CD14-positive monocyte (primary cell): ENCODE measurements at places on chromosomes 4 and X.

GRCh38 chr4:165204462-165204830 is 2.9 kb upstream of the KLHL2 start:
- peak; percentile 60 for DNase-seq

GRCh38 chr4:1786544-1787362 is 6.3 kb upstream of the FGFR3 start:
- no peak for DNase-seq

DNA sequence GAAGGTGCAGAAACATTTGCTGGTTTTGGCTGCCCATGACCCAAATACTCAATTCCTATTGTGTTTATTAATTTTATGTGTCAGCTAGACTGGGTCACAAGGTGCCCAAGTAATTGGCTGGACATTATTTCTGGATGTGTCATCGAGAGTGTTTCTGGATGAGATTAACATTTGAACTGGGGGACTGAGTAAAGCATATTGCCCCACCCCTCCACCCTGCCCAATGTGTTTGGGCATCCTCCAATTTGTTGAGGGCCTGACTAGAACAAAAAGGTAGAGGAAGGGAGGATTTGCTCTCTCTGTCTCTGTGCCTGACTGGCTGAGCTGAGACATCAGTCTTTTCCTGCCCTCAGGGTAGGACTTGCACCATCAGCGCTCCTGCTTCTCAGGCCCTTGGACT is 29.7 kb upstream of the LCORL start:
- no peak for DNase-seq

DNA sequence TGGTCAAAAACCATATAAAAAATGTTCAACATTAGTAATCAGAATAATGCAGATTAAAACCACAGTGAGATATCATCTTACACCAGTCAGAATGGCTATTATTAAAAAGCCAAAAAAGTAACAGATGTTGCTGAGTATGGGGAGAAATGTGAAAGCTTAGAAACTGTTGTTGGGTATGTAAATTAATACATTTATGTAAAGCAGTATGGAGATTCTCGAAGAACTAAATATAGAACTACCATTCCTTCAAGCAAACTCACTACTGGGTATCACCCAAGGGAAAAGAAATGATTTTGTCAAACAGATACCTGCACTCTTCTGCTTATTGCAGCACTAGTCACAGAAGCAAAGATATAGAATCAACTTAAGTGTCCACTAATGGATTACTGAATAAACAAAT is 576.4 kb upstream of the EPHA5 start:
- no peak for DNase-seq

DNA sequence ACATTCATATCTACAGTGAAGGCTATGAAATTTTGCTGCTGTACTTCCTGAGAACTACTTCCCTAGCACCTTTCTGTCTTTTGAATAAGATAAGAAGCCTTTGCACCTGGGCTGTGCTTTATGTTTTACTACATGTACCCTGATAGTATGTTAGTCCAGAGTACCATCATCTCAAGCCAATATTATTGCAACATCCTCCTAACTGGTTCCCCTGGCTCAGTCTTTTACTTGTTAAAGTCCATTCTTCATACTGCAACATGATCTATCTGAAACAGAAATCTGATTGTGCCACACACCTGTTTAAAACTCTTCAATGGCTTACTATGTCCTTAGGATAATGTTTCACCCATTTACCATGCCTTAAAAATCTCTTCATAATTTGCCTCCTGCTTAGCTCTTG is 102.3 kb downstream of the AGTR2 start:
- no peak for DNase-seq

DNA sequence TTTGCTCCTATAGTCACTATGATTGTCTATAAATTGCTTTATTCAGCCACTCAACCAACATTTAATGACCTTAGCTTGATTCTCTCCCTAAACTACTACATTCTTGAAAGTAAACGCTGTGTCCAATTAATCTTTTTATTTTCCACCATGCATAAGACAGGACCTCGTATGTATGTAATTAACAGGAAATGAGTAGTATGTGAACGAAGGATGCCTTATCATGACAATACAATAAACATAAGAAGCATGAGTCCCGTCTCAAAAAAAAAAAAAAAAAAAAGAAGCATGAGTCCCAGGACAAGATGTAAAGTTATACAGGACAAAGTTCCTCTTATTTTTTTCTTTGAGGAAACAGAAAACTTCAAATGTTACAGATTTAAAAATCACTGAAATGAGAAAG is 92.5 kb downstream of the PPP3CA start:
- no peak for DNase-seq

GRCh38 chrX:146456058-146456457 is 353.5 kb upstream of the CXorf51B start:
- DNase-seq, result no peak

GRCh38 chr4:4480205-4480604 is 61.6 kb downstream of the STX18 start:
- DNase-seq, result no peak

- DNase-seq, result no peak
Measured at GRCh38 chr4:138909587-138909986, 106.0 kb upstream of the NOCT start.

DNA sequence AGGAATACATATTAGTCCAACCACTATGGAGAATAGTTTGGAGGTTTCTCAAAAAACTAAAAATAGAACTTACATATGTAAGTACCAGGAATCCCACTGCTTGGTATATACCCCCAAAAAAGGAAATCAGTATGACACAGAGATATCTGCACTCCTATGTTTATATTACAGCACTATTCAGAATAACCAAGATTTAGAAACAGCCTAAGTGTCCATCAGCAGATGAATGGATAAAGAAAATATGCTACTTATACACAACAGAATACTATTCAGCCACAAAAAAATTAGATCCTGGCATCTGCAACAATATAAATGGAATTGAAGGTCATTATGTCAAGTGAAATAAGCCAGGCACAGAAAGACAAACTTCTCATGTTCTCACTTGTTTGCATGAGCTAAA is 27.5 kb upstream of the ABCG2 start:
- no peak for DNase-seq

- DNase-seq, result no peak
Measured at GRCh38 chrX:81564851-81565250, 362.9 kb downstream of the SH3BGRL start.

DNA sequence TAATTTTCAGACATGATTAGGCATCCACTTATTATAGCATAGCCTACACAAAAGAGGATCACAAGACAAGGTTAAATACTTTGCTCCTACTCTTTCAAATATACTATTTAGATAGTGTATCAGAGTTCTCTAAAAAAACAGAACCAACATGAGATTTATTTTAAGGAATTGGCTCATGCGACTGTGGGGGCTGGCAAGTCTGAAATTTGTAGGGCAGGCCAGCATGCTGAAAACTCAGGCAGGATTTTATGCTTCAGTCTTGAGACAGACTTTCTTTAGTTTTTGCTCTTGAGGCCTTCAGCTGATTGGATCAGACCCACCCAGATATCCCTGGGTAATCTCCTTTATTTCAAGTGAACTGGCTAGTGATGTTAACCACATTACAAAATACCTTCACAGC is 169.5 kb downstream of the MAML3 start:
- DNase-seq, result no peak

- DNase-seq, result no peak
Measured at GRCh38 chr4:86338989-86339388, 20.9 kb downstream of the MAPK10 start.

DNA sequence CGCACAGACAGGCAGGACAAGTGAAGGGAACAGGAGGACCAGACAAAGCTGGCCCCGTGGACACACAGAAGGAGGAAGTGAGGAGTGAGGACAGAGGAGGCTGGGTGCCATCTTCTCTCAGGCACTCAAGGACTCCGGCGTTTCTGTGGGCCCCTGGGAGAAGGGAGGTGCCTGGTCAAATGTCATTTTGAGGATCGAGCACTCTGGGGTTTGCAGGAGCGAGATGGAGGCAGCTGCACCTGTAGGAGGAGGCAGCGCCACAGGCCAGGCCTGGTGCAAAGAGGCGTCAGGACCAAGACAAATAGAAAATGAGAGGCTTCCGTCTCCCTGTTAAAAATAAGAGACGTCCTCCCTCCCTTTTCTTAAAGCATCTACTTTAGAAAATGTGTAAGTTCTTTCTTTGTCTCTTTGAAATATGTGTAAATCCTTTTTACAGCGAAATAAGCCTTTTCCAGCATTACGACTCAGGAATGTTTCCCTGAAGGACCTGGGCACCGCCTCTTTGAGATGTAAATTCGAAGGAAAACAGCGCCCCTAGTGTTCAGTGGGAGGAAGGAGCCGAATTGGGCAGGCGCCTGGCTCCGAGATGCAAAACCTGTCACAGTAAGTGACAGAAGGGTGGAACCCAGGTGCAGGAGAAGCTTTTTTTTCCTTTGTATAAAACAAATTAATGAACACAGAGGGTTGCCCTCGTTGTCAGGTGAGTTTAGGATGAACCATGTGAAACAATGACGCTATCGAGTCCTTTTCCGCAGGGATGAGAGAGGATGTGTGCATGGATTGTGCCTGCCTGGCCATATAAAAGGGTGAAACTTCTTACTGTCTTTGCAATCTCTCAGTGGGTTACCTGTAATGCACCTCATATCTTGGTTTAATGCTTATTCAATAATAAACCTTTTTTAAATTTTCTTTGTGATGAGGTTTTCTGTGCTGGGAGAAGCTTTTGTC is 1.4 kb upstream of the C4orf50 start:
- peak; percentile 11 for DNase-seq

DNA sequence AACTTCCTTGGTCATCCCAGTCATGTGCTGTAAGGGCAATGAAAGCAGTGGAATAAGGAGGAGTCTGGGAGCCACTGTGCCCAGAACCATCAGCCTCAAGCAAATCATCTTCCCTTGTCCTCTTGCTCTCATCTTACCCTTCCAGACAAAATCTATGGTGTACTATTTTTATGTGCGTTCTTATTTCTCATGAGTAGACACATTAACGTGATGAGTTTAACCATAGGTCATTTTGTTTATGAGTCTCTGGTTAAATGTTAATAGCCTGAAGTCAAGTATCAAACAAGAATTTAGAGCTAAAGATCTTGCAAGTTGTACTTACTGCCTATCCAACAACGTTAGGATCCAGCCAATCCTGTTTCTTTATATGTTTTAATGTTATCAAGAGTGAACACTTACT is 495.3 kb downstream of the SPRY1 start:
- no peak for DNase-seq

DNA sequence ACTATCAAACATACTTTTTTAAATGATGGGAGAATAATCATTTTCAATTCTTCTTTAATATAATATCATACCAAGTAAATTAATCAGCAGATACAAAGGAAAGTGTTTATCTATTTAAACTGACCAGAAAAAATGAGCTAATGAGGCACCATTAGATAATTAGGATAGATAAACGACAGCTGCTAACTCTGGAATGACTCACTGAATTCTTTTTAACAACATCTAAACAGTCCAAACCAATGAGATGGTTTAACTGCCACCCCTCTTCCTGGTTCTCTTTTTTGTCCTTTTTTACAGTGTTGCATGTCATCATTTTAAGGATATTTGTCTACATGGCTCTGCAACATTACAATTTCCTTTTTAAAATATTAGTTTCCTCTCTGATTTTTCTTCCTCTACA is 41.6 kb downstream of the UNC5C start:
- no peak for DNase-seq

GRCh38 chr4:10092481-10093270 is 23.9 kb downstream of the WDR1 start:
- DNase-seq, result no peak

GRCh38 chrX:107673431-107673830 is 45.1 kb downstream of the PRPS1 start:
- no peak for DNase-seq

DNA sequence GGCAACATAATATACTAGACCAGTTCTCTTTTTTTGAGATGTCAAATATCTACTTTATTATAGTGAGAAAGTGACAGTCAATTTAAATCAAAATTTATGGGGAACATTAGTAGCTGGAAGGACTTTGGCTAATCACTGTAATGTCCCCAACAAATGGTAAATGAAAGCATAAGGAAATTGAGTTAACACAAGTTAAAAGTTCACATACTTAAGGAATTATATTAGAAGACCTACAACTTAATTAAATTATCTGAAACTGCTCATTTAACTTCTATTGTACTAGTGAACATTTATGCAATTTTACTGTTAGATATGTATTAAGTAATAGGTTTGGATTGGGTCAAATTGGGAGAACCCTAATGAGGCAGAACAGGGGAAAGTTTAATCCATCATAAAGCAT is 160.3 kb upstream of the TENM3 start:
- no peak for DNase-seq

DNA sequence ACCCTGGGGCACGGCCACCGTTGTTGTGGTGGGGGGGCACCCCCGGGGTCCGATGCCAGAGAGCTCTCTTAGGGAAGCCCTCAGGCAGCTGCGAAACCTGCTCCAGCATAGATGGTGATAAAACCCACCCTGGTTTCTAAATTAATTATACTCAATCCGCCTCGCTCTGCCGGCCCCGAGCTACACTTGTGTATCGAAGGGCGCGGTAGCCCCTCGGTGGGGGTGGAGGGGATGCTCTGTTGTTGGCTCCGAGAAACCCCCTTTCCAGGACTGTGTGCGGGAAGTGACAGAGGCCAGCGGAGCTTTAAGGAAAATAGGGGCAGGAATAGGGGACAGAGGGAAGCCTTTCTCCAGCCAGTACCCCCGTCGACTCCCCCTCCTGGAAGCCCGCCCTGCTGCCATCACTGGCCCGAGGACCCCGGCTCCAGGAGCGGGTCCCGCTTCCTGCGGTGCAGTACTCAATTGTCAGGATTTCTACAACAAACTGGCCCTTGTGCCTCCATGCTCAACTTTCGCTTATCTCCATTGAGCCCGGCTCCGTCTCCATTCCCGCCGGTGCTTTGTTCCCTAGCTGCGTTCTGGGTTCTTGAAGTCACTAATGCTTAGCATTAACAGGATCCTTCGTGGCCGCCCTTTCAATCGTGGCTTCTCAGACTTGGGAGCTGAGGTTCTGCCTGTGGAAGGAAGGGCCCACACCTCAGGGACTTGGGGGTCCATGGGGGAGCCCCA is 408.2 kb downstream of the BCOR start:
- no peak for DNase-seq

GRCh38 chr4:183596067-183596757 is 62.8 kb downstream of the RWDD4 start:
- no peak for DNase-seq

- DNase-seq, result no peak
Measured at GRCh38 chr4:185412412-185412811, 13.4 kb downstream of the UFSP2 start.

DNA sequence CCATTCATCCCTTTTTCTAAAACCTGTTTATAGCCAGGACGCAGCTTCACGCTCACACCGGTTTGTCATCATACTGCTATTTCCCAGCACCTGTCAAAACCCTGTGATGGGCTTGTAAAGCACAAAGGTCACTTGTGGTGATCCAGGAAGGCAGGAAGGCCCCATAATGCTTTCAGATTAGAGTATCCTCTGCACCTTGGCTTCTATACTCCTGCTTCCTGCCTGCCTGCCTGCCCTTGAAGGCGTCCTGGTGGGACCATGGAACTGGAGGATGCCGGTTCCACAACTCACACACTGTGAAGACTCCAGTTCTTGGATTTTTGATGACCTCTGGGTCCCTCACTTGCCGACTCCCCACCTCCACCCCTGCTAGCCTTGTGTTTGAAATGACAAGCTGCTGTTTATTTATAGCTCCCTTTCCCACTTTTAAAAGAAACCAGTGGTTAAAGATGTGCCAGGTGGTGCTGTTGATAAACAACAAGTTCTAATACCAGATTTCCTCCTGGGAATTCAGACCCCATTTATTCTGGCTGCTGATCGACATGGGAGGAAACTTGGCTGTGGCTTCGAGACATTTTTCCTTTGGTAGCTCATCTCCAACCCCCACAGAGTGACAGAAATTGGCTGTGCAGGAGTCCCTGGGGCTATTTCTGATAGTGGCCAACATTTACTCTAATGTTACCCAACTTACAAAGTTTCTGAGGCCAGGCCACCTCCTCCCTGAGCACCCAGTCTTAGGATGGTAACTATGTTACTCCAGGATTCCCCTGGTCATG is 211.5 kb downstream of the KDR start:
- DNase-seq, result no peak
